CD4-positive, alpha-beta memory T cell (primary cell): ENCODE measurements at places on chromosomes 12 and 14. TPM values are rescaled to one million over a fixed set of nuclear protein-coding genes. Genes with fewer than 3 reads are reported as not detected.

The FITM1 gene
- 3.2 TPM for total RNA-seq

The SPX gene
- 0.49 TPM for total RNA-seq

The SNAPC1 gene
- total RNA-seq, result 4.0 TPM

The POTEG gene
- total RNA-seq, result not detected

The CLEC6A gene
- total RNA-seq, result not detected

The MAPK1IP1L gene
- 73.4 TPM for total RNA-seq

The IL26 gene
- total RNA-seq, result not detected

The OASL gene
- total RNA-seq, result 9.7 TPM

The C1S gene
- total RNA-seq, result 2.6 TPM

The PMCH gene
- total RNA-seq, result not detected

The RPGRIP1 gene
- not detected for total RNA-seq

The ASIC1 gene
- total RNA-seq, result 0.08 TPM

The CRY1 gene
- 32.2 TPM for total RNA-seq

The OVCH1 gene
- not detected for total RNA-seq

The CYP27B1 gene
- total RNA-seq, result 1.4 TPM

The OR6C2 gene
- not detected for total RNA-seq

The CISTR gene
- not detected for total RNA-seq

The SIX4 gene
- total RNA-seq, result not detected

The CEBPE gene
- total RNA-seq, result 0.69 TPM

The NANOG gene
- not detected for total RNA-seq

The NPFF gene
- not detected for total RNA-seq

The AVPR1A gene
- total RNA-seq, result not detected

The MTHFD1 gene
- total RNA-seq, result 27.9 TPM

The KRT77 gene
- total RNA-seq, result not detected

The SERPINA3 gene
- total RNA-seq, result not detected
